ENCODE measurements at places on chromosomes 1 and 21. TPM values are rescaled to one million over a fixed set of nuclear protein-coding genes. Genes with fewer than 3 reads are reported as not detected.

The LAX1 gene
- 7.7 TPM for total RNA-seq

The ACTA1 gene
- total RNA-seq, result not detected

The CCT8 gene
- 354 TPM for total RNA-seq

The SPATA46 gene
- total RNA-seq, result not detected

The DDX20 gene
- 22.7 TPM for total RNA-seq

The HAX1 gene
- total RNA-seq, result 131 TPM

The POU2F1 gene
- total RNA-seq, result 22.9 TPM

The FCGR2B gene
- 7.1 TPM for total RNA-seq

DNA sequence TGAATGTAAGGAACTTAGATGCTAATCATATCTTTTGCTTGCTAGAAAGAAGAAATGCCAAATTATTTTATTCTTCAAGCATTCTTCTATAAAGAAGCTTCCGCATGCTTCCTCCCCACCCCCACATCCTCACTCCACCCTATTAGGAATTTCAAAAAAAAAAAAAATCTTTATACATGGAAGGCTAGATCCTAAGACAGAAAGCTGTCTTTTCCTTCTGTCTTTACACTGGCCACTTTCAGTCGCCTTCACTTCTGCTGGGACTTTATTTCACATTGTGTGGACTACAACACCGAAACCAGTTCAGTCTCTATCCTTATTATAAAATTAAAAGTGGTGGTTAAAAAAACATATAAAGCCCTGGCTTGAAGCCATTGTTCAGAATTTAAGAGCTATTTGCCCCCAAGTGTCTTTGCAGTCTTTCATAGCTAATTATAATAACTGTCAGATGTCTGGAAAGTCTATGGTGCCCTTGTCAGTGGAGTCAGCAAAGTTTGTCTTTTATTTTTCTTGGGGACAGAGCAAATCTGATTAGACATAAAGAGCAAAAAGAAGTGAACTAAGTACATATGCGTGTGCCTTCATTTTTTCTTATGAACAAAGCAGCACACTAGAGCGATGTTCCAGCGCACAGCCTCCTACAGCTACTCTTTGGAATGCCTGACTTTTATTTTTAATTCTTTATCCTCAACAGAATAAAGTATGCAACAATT is 297.7 kb downstream of the PTPRC start:
- DNase-seq, result no peak

- no peak for DNase-seq
Observed at GRCh38 chr1:153194331-153195050, 8.7 kb upstream of the LELP1 start.

GRCh38 chr1:109786112-109786480 is 22.4 kb upstream of the EPS8L3 start:
- no peak for DNase-seq

DNA sequence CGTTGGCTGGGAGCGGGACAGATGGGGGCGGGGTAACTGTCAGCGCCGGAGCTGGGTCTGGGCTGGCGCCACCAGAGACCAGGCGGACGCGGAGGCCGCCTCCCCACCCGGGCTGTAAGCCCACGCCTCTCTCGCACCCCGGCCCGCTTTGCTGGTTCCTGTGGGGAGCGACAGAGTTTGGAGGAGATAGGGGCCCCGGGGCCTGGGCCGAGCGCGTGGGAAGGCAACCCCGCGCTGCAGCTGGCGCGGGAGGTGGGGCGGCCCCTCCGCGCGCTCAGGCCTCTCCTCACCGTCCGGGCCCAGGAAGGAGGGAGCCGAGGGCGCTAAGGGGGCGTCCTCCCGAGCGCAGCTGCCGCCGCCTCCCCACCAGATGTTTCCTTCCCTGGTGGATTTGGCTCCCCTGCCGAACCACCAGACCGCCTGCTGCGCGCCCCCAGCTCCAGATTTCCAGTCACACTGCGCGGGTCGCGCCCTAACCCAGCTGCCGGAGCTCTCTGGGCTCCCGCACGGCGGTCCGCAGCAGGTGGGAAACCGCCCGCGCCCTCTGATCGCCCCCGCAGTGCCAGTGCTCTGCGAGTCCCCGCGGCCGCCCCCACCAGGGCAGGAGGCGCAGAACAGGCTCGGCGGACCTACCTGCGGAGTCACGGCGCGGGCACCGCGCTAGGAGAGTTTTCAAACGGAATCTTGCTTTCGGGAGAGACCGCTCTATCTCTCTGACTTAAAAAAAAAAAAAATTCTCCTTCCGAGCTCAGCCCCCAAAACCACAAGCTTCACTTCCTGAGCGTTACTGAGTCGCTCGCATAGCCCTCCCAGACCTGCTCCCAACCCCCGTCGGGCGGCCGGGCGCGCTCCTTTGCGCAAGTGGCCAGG is 1.1 kb downstream of the GFI1 start:
- peak; percentile 90 for DNase-seq

DNA sequence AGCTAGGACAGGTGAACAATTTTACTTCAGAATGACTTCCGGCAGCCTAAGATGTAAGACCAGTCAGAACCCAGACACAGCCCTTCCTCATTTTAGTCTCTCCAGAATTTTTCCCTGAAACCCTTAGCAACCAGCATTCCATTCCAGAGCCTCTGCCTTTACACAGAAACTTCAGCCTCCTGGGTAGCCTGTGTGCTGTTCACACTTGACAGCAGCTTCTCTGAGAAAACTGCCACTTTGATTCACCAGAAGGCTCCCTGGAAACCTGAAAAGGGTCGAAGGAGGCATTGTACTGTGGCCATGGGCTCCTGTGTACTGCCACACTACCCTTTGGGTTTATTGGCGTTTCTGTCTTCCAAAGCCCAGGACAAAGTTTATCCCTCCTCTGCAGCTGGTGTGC is 17.4 kb downstream of the HYI start:
- no peak for DNase-seq

DNA sequence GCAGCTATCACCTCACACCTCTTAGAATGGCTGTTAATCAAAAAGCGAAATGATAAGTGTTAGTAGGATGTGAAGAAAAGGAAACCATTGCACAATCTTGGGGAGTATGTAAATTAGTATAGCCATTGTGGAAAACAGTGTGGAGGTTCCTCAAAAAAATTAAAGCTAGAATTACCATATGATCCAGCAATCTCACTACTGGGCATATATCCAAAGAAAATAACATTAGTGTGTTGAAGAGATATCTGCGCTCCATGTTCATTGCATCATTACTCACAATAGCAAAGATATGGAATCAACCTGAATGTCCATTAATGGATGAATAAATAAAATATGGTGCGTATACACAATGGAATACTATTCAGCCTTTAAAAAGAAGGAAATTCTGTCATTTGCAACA is 68.9 kb downstream of the SNRPE start:
- DNase-seq, result no peak

DNA sequence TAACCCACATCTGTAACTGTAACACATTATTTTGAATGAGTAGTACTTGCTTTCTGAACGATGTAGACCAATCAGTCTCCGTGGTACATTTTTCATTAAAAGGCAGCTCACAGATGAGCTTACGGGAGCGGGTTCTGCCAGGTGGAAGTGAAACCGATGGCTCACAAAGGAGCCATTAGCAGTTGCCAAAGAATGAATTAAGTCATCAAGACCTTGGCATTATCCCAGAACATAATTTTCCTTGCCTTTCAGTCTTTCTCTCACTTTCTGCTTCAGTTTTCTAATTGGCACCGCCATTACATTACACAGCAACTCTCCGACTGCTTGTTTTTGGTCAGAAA is 33.5 kb upstream of the UTS2 start:
- no peak for DNase-seq

- no peak for DNase-seq
Observed at GRCh38 chr1:216462066-216462775, 39.0 kb upstream of the USH2A start.

GRCh38 chr1:36352910-36353878 is 29.7 kb upstream of the EVA1B start:
- no peak for DNase-seq

DNA sequence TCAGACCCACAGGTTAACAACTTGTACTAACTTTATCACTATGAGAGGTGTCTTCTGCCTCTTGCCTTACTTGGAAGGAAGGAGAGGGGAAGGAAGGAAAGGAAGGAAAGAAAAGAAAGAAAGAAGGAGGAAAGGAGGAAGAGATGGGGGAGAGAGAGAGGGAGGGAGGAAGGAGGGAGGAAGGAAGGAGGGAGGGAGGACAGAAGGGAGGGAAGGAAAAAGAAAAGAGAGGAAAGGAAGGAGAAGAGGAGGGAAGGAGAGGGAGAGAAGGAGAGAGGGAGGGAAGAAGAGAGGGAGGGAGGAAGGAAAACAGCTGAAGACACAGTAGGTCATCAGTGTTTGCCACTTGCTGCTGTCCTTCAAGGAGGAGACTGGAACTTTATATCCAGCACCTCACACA is 5.3 kb upstream of the SIPA1L2 start:
- no peak for DNase-seq

- DNase-seq, result no peak
Observed at GRCh38 chr1:151159373-151159772, 2.9 kb downstream of the TNFAIP8L2 start.

DNA sequence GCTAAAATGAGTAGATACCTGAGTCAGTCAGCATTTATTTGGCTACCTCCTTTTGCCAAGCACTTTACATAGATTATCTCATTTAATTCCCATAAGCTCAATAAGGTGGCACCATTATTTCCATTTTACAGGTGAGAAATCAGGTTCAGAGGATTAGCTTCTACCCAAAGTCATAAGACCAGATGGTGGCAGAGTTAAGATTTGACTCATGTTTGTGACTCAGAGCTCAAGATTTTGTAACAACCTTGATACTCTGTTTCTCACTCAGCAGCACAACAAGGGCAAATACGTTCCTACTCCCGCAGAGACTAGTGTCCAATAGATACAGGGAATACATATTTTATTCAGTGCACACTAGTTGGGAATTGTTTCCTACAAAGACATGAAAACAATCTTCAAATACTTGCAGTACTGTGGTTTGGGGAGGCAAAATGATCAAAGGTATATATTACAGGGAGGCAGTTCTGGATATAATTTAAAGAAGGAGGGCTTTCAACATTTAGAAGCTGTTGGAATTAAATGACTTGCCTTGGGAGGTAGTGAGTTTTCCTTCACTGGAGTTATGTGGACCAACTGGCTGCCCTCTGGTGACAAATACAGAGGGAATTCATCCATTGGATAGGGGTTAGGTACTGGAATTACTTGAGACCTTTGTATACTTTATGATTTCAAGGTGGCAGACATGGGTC is 3.6 kb downstream of the LEPR start:
- DNase-seq, result no peak

DNA sequence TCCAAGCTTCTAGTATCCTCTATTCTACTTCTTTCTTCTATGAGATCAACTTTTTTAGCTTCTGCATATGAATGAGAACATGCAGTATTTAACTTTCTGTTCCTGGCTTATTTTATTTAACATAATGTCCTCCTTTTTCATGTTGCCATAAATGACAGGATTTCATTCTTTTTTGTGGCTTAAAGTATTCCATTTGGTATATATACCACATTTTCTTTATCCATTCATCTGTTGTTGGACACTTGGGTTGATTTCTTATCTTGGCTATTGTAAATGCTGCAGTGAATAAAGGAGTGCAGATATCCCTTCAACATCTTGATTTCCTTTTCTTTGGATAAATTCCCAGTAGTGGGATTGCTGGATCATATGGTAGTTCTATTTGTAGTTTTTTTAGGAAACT is 209.6 kb downstream of the GPR52 start:
- no peak for DNase-seq

DNA sequence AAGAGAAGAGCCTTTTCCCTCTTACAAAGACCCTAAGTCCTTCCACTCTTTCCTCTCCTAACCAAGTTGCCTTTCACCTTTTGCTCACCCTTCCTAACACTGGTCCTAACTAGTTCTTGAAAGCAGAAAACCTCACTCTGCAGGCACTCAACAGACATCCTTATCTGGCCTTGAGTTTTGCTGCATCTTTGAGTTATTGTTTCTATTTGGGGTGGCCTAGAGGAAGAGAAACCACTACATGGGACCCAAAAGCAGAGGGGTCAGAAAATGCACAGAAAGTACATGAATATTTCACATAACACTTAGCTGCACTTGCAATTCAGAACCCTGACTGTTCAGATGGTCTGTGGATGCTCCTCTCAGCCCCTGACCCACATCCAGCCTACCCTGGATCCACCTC is 178.3 kb upstream of the SYT6 start:
- DNase-seq, result no peak

DNA sequence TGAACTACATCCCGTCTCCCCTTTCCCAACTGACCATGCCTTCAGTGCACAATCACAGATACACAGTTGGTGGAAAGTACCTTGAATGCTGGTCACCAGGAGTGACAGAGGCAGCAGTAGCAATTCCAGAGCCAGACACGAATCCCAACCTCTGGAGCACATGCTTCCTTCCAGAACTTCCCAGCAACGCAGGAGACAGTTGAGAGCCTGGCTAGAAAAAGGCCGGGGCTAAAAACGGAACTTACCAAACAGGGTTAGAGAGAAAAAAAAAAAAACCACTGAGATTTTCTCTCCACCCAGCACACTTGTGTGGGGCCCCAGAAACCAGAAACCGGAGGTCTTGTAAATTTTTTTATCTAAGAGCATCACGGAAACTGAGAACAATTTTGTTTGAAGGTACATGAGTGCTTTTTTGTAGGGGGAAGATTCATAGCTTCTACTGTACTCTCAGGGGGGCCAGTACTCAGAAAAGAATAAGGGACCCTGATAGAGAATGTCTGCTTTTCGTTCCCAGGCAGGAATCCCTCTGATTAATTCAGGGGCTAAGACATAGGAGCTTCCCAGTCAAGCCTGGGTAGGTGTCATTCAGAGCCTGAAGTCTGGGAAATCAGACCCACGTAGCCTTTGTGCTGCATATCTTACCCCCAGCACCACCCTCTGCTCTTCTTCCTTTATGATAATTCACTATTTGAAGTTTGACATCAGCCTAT is at the start of gene CD48:
Gene CD48 (minus strand): TSS at position 221 of the 710 bp plus-strand sequence. CDS start 59 bp downstream, at position 162.
- peak; percentile 66 for DNase-seq

DNA sequence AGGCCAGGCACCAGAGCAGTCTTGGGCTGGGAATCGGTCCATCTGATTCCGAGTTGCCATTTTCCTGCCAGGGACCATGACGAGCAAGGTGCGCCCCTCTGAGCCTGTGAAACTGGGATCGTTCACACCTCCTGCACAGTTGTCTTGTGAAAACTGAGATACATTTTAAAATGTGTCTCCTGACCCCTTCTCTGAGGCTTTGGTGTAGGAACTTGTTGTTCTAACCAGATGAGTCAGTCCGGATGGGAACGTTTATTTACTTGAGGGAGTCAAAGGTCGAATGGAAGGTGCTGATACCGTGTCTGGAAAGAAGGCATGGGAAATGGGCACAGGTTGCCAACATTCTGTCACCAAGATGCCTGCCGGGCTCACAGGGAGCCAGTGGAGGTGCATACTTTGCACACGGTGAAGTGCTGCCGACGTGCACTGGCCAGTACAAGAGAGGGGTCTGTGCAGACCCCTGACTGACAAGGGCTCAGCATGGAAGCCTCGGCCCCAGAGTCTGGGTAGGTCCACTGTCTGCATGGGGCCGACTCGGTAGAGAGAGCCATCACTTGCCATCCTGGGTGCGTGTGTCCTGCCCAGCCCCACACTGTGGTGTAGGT is 7.4 kb upstream of the KCNN3 start:
- DNase-seq, result no peak

- DNase-seq, result no peak
Observed at GRCh38 chr21:33825915-33826314, 89.7 kb downstream of the ATP5PO start.
